ENCODE measurements at places on chromosomes 1 and 21. TPM values are rescaled to one million over a fixed set of nuclear protein-coding genes. Genes with fewer than 3 reads are reported as not detected.

The CA6 gene
- total RNA-seq = not detected

The PPIAL4G gene
- total RNA-seq = not detected

The PTPRU gene
- 25.7 TPM for total RNA-seq

The RNF223 gene
- not detected for total RNA-seq

The OR2L8 gene
- not detected for total RNA-seq

The MATN1 gene
- total RNA-seq = not detected

The FAM229A gene
- 1.9 TPM for total RNA-seq

The LRRN2 gene
- 0.35 TPM for total RNA-seq

The GBP4 gene
- 0.55 TPM for total RNA-seq

The S100A16 gene
- total RNA-seq = 406 TPM

DNA sequence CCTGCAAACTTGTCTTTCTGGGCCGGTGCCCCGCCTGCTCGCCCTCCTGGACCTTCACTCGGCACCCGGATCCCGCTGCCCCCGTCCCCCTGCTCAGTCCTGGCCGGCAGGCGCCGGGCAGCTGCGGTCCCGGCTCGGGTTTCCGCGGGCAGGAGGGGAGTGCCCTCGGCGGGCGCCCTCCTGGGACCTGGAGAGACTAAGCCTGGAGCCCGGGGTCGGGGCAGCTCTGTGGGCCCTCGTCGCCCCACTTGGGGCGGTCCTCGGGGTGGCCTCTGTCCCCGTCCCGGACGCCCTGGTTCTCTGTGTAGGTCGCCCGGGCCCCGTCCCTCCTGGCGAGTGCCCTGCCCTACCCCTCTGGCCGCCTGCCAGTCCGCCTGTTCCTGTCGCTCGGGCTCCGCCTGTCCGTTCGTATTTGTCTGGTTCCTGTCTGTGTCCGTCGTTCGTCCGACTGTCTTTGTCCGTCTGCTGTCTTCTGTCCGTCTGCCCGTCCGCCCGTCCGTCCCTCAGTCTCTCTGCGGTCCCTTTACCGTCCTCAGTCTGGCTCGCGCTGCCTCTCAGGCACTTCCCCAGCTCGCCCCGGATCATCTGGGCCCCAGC lies 490 bp downstream of the SERINC2 start:
- DNase-seq = no peak

GRCh38 chr1:230195199-230195598 lies 128.2 kb downstream of the GALNT2 start:
- DNase-seq = no peak

DNA sequence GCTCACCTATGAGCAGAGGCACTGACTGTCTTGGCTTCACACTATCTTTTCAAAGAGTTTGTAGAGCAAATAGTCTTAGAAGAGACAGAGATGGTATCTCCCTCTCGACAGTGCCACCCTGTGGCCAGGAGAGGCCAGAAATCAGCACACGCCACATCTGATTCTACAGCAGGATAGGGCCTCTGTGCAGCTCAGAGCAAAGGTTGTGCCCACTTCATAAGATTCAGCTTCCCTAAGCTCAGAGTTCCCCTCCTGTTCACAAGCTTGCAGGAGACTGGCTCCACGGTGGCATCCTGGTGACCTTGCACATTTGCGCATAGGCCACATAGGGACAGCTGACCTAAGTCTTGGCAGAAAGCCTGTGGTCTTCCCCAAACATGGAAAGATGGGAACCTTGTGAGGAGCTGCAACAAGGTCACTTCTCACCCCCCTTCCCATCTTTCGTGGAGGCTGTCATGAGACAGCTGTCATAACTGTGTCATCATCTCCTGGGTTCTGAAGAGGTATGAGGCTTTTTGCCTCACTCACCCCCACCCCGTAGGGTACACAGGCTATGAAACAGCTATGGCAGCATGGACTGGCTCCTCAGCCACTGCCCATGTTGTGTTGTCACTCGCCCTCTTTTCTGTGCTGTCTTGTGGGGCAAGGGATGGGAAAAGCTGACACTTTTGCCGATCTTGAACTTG lies 3.0 kb downstream of the ITLN2 start:
- peak; percentile 48 for DNase-seq

- DNase-seq = no peak
These were observed 23.1 kb downstream of the SLC35A3 start for GRCh38 chr1:99992760-99993467.

DNA sequence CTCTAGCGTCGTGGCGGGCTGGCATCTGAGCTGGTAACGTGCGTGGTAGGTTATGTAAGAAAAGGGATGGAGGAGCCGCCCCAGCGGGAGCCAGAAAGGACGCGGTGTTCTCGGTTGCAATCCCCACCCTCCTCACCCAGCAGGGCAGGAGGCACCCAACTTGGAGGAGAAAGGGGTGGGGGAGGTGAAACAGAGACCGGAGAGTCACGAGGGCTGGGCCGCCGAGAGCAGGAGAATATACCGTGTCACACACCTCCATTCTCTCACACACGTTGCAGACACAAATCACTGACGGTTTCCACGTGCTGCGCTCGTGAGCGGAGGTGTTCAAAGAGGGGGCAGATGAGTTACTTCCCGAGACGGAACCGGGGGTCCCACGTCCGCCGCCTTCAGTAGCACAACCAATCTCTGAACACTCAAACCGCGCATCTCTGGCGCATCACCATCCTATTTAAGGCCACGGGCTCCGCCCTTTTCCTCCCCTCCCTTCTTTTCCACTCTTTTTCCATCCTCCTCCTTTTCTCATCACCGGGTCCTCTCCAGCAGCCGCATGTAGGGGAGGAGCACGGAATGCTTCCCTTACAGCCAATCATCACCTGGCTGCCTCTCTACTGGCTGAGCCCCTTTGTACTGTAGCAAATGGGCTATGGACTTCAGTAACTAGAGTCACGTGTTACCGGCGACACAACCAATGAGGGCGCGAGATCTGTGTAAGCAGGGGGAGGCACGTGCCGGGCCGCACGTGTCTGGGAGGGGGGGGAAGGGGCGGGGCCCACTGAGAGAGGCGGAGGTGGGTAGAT lies at the start of gene CIART:
Gene CIART (plus strand): TSS at position 797 of the 800 bp plus-strand sequence. CDS start 714 bp downstream, outside the sequence.
- DNase-seq = peak; percentile 98

DNA sequence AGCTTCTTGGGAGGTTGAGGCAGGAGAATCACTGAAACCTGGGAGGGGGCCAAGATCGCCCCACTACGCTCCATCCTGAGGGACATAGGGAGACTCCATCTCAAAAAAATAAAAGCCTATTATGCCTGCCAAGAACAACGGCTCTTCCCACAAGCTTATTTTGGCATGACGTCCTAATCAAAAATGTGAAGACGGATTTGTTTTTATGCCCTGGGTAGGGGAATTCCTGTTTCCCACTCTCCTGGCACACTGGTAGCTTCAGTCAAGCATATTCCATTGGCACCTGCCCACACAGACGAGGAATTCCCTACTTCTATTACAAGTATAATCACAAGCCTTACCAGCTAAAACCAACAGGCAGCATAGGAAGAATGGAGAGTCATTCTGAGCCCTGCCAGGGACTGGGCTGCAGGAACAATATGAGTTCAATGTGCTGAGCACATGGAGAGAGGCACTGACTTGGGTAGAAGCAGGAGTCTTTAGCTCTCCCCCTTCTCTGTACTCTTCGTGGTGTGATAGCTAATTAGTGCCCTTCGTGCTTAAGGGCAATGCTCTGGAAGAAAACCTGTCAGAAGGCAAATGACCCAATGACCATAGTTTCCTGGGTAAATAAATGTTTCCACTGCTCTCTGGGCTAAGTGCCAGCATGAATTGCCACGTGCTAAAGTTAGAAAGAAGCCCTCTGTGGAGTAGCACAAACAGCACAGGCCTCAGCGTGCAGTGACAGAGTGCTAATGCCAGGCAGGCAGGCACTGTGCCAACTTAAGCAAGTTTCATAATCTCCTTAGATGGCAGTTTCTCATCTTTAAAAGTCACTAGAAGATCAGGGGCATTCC lies 16.8 kb downstream of the TNFSF4 start:
- DNase-seq = peak; percentile 99

DNA sequence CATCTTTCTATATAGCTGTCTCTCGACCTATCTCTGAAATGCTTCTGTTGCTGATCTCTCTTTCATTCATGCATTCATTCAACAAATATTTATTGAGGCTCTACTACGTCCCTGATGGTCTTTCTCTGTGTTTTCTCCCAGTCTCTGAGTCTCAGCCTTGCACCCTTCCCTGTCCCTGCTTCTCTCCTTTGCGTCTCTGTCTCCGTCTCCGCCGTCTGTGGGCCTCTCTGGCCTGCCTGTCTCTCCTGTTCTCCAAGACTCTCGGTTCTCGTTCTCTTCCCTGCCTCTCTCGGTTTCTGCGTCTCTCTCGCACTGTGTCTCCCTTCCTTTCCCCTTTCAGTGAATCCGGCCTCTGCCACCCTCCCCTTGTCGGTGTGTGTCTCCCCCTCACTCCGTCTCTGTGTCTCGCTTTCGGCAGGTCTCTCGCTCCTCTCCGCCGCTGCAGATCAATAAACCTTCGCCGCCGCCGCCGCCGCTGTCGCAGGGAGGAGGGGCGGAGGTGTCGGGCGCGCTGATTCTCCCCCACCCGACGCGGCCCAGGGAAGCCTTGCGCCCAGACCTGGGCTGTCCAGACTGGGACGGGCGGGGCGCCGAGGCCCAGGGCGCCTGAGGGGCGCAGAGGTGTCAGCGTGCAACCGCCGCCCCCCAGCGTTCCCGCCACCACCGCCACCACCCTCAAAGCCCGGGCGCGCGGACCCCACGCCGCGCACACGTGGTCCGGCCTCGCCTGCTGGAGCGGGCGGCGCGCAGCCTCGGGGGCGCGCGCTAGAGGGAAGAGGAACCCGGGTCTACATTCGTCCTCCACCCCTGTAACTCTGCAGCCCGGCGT lies 3.0 kb downstream of the EFNA3 start:
- DNase-seq = no peak

DNA sequence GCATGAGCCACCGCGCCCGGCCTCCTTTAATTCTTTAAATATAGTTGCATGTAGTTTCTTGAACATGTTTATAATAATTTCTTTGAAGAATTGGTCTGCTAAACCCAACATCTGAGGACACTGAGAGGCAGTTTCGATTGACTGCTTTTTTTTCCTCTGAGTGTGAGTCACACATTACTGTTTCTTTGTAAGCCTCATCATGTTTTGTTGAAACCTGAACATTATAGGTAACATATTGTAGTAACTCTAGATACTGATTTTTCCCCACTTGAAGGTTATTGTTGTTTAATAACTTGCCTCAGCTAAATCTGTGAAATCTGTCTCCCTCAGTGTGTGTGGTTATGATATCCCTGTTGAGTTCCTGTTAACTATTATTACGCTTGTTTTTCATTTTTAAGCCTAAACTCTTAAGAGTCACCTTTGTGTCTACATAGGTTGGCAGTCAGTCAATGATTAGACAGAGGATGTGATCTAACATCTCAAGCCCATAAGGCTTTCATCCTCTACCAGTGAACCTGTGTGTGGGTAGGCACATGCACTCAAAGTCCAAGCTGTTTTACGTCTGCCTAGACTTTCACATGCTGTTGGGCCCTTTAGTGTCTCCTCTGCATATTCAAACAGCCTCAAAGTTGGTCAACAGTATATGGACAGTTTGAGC lies 155.5 kb downstream of the KCNH1 start:
- peak; percentile 97 for DNase-seq

GRCh38 chr1:207742850-207743555 lies 8.9 kb upstream of the CD46 start:
- no peak for DNase-seq

GRCh38 chr1:50929376-50929958 lies 30.6 kb downstream of the FAF1 start:
- DNase-seq = peak; percentile 71

DNA sequence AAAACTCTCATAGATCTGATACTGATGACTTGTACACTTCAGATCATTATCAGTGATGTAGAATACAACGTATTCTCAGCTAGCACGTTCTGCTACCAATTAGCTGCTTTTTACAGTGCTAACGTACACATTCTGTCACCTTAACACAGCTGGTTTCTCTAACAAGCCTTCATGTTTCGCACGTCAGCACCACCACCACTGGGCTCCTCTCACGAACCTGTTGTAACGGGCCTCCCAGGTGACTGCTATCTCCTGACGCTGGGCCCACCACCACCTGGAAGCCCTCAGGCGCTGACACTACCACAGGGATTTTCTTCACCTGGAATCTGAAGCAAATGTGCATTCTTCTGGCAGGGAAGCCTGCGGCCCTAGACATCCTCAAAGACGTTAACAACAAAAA lies 19.8 kb downstream of the TOMM20 start:
- DNase-seq = no peak

GRCh38 chr1:237938068-237938467 lies 47.3 kb upstream of the ZP4 start:
- no peak for DNase-seq

GRCh38 chr1:48670234-48671020 lies 106.3 kb downstream of the BEND5 start:
- no peak for DNase-seq

- DNase-seq = peak; percentile 44
These were observed 10.0 kb upstream of the OTUD3 start for GRCh38 chr1:19872190-19872589.

DNA sequence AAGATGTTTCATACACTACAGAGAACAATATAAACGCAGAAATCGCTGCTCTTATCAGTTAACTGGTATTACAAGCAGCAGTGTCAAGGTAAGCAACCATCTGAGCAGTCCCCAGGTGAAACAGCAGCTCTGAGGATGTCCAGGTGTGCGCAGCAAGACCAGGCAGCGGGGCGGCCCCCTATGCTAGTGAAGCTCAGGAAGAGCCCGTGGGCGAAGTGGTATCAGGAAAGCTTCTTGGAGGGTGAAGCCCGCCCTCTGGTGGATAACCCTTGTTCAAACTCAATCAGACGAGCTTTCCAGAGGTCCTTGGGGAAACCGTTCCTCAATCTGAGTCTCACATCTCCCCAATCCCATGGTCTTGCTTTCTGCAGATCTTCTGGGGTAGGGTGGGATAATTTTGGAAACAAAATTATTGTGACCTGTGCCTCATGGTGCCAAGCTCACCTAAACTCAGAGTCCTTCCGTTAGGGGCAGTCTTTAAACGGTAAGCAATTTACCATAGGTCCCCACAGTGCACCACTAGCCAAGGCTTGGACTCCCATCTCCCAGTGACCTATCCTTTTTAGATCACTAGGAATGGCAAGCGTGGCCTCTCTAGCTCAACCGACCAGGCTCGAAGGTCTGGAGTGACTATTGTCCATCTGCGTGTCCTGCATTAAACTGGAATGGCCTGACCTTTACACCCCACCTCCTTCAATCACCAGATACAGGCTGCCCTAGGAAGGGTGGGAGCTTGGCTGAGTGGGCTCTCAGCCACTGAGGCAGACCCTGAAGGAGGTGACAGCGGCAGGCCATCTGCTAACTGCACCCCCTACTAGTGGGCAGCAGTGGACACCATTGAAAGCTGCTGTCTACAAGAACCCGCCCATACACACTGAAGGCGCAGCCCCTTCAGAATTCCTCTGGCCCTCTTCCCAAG lies 13.6 kb upstream of the FAM110D start:
- peak; percentile 74 for DNase-seq

GRCh38 chr1:92480200-92480812 lies 6.4 kb downstream of the GFI1 start:
- DNase-seq = no peak

Data from renal cortical epithelial cell (primary cell).